ENCODE measurements at places on chromosomes 1 and 21. TPM values are rescaled to one million over a fixed set of nuclear protein-coding genes. Genes with fewer than 3 reads are reported as not detected.
A peak's percentile ranks its signal among the peaks of the same experiment; 100 is the strongest.

Gene SYCP1
- 0.29 TPM for total RNA-seq

Gene HSD3B2
- not detected for total RNA-seq

Gene ATP5PB
- 219 TPM for total RNA-seq

Gene LEMD1
- total RNA-seq = not detected

DNA sequence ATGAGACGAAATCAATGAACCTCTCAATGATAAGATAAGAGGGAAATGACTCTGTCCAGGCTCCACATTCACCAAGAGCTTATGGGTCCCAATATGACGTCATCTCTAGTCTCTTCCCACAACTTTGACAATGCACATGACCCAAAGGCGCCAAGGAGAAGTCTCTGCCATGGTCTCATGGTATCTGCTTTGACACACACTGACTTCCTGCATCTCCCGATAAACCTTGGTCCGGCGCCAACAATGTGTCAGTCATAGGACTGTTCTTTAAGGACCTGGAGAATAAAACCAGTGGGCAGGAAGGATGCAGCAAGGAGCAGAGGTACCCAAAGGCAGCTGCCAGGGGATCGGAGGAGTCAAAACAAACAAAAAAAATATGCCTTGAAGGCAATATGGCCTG, 46.9 kb upstream of the TMEM51 start:
- no peak for DNase-seq

Gene CFAP57
- total RNA-seq = 0.27 TPM

Gene ID3
- 103 TPM for total RNA-seq

- DNase-seq = no peak
These were observed 37.1 kb downstream of the EIF4G3 start for GRCh38 chr1:21139601-21140000.

Gene OVAAL
- total RNA-seq = not detected

Gene DIO1
- total RNA-seq = not detected

DNA sequence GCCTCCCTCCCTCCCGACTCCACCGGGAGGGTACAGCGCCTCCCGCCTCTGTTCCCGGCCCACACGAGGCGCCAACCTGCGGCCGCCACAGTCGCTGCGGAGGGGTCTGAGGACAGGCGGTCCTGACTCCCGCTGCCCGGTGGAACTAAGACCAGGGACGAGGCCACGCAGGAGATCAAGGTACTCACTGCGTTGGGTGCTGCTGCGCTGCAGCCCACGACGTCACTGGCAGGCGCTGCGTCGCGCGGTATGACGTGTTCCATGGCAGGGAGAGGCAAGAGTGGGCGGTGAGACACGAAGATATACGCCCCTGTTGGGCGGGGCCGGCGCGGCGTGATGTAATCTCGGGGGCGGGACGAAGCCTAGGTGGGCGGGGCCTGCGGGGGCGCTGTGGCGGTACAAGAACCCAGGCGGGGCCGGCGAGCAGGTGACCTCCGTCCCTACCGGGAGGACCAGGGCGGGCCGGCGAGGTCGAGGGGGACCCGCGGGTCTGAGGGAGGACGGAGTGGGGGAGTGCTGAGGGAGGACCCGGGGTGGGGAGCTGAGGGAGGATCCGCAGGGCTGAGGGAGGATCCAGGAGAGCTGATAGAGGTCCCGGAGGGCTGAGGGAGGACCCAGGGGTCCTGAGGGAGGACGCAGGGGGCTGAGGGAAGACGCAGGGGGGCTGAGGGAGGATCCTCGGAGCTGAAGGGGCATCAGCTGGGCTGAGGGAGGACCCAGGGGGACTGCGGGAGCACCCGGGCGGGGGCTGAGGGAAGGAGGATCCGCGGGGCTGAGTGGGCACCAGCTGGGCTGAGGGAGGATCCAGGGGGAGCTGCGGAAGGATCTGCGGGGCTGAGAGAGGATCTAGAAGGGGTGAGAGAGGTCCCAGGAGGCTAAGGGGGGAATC, at the start of gene MRPL55:
Gene MRPL55 (minus strand): TSS at position 227 of the 889 bp plus-strand sequence. CDS start 1,039 bp downstream, outside the sequence.
- peak; percentile 100 for DNase-seq

DNA sequence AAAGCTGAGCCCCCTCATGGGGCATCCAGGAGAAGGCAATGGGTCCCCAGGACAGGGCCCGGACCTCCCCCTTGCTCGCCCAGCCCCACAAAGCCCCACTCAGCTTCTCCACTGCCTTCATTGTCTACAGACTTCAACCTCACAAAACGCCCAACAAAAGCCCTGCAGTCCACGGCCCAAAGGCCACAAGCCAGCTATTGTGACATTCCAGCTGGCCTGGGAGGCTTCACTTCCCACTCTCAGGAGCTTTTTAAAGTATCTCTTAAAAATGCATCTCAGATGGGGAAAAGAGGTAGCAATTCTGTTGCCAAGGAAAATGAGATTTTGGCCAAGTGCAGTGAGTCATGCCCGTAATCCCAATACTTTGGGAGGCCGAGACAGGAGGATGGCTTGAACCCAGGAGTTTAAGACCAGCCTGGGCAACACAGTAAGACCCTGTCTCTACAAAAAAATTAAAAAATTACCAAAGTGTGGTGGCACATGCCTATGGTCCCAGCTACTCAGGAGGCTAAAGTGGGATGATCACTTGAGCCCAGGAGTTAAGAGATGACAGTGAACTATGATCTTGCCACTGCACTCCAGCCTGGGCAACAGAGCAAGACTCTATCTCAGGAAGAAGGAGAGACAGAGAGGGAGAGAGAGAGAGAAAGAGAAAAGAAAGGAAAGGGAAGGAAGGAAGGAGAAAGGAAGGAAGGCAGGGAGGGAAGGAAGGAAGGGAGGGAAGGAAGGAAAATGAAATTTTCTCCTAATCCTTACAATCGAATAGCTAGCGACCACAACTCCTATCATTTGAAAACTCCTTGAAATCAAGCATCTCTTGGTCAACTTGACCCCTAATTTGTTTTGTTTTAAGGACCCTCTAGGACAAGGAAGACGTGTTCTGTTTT, 31.4 kb upstream of the TARDBP start:
- peak; percentile 40 for DNase-seq

Gene AVPR1B
- total RNA-seq = not detected

- no peak for DNase-seq
These were observed 29.3 kb downstream of the ZNF648 start for GRCh38 chr1:182032251-182032650.

DNA sequence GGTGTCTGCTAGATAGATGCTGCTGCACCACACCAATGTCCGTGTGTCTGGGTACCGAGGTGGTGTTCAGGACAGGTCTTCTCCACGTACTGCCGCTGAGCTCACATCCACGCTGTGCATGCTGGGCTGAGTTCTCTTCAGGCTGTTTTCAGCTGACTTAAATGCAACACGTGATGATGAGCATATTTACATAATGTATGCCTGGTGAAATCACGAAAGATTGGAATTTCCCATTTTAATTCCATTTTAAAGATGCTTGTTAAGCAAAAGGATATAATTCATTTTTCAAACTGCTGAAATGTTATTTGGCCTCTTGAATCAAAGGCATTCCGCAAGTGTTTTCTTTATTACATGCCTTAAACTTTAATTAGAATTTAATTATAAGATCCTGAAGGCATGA, 107.9 kb downstream of the FGGY start:
- no peak for DNase-seq

Gene PGLYRP3
- 66.1 TPM for total RNA-seq

Gene RGS18
- not detected for total RNA-seq

GRCh38 chr1:39238476-39238875, 34.0 kb downstream of the MACF1 start:
- DNase-seq = peak; percentile 62

Gene PAQR6
- total RNA-seq = 2.0 TPM

Gene TCP10L
- total RNA-seq = not detected

- peak; percentile 89 for DNase-seq
These were observed 69.9 kb downstream of the CACHD1 start for GRCh38 chr1:64539781-64540218.

Gene USH2A
- total RNA-seq = 0.25 TPM

GRCh38 chr1:235430991-235431390, 63.8 kb downstream of the TBCE start:
- DNase-seq = peak; percentile 20

Gene FAM163A
- not detected for total RNA-seq

DNA sequence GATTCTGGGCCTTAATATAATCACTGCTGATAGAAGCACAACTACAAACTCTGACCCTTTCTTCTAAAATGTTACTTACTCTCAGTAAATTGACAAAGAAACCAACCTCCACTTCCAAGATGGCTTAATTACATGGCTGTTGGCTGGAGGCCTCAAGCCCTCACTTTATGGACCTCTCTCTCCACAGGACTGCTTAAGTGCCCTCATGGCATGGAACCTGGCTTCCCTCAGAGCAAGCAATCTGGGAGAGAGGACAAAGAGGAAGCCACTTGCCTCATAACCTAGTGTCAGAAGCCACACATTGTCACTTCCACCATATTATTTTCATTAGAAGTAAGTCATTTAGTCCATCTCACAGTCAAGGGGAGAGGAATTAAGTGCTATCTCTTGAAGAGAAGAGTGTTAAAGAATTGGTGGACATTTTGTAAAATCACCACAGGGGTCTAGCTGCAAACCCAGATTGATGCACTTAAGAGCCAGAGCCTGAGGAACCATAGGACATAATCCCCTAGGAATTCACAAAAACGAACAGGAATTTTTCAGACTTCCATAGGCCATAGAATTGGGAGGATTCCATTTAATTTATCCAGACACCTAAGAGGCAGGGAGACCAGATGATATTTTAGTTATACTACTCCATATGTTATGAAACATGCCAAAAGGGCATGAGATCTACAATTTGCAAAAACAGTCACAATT, 97.5 kb upstream of the TNFSF4 start:
- DNase-seq = no peak

GRCh38 chr1:191634801-191635508, 523.3 kb upstream of the RGS18 start:
- no peak for DNase-seq

Gene SLC30A10
- 0.55 TPM for total RNA-seq

Gene GPR157
- 95.7 TPM for total RNA-seq

- DNase-seq = no peak
These were observed 11.8 kb downstream of the C1orf115 start for GRCh38 chr1:220701974-220702373.

GRCh38 chr1:228810878-228811711, 75.8 kb downstream of the RHOU start:
- no peak for DNase-seq

- DNase-seq = no peak
These were observed 39.9 kb upstream of the NFASC start for GRCh38 chr1:204830747-204831146.

DNA sequence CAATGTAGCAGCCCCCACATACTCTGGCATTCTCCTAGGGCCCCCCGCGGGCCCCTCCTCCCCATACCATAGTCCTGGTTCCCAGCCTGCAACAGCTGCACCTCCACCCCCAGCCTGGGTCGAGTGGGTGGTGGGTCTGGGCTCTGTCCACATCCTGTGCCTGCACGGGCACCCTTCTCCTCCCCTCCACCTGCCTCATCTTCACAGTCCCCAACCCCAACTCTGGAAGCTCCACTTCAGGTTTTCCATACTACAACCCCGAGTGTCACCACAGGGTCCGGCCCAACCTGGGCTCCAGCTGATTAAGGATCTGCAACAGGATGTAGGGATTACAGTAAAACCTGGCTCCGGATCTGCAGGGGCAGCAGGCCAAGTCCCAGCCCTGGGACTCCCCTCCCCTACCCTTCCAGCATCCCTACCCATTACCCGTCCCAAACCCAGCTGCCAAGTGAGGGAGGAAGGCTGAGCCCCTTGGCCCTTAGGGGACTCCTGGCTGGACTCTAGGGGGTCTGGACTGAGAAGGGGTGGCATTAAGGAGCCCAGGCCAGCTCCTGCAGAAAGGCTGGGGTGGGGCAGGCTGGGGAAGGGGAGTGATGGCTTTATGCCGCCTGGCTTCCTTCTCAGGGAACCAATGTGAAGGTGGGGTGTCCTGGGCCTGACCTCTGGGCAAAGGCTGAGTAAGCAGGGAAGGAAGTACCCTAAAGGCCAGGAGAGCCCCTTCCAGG, 116.8 kb downstream of the CASZ1 start:
- no peak for DNase-seq

GRCh38 chr21:46422636-46423241, 36.0 kb upstream of the DIP2A start:
- DNase-seq = no peak

Gene FAM167B
- total RNA-seq = 1.4 TPM

DNA sequence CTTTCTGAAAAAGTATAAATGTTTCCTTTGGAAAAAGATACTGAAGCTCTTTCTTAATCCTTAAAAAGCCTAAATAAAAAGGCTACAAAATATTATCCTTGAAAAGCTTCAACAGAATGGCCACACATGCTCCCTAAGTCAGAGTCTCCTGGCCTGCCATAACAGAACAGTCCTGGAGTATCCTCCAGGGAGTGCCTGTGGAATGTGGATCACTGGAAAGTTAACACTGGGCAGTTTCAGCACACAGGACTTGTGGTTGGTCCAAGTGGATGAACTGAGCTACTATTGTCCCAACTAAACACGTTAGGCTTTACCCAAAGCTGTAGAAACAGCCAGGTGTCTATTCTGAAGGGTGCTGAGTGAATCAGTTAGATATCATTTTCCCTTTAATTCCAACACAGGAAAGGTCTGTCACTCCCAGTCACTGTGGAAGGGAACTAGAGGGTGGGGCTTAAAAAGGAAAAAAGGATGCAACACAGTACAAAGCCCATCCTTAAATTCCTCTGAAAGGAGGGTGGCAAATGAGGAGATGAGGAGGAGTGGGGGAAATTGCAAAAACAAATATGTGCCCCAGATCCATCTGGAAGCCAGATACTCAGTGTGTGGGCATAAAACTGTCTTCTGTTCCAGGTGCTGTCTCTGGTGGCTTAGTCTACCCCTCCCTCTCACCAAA, 196.3 kb upstream of the SPAG17 start:
- no peak for DNase-seq

DNA sequence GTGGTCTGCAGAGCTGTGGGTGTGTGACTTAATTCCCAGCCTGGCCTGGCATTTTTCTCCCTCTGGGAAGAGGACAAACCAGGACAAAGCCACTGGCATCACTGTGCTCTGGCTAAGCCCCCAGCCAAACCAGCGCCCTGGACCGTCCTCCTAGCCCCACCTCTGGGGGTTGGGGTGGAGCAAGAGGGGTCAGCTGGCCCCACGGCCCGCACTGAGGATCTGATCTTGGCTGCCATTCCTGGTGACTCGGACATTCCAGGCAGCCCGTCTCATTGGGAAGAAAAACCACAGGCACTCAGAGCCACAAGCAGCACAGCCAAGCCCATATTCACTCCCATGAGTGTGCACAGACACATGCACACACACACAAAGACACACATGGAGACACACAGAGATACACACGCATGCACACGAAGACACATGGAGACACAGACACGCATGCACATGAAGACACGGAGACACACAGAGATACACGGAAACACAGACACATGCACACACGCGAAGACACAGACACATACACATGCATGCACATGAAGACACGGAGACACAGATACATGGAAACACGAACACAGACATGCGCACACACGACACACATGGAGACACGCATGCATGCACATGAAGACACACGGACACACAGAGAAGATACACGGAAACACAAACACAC, 2.3 kb upstream of the MXRA8 start:
- peak; percentile 95 for DNase-seq

Gene FYB2
- not detected for total RNA-seq

DNA sequence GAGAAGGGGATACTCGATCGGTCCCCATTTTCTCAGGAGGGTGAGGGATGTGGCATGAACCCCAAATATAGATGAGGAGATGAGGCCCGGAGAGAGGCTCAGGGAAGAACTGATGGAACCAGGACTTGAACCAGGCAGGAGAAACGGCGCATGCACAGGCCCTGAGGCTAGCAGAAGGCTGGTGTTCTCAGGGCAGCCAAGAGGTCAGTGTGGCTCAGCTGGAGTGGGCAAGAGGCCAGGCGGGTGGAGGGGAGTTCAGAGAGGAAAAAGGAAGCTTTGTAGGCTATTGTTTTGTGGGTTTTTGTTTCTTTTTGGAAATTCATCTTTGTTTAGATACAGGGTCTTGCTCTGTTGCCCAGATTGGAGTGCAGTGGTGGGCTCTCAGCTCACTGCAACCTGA, 122.0 kb downstream of the LACTBL1 start:
- no peak for DNase-seq

Data from lower leg skin (tissue), 4 donors.